A172 (cell line): ENCODE measurements at places on chromosomes 7 and 10. TPM values are rescaled to one million over a fixed set of nuclear protein-coding genes. Genes with fewer than 3 reads are reported as not detected.

- no peak for DNase-seq
Observed at GRCh38 chr10:44004913-44005787, 356.5 kb upstream of the ZNF32 start.

DNA sequence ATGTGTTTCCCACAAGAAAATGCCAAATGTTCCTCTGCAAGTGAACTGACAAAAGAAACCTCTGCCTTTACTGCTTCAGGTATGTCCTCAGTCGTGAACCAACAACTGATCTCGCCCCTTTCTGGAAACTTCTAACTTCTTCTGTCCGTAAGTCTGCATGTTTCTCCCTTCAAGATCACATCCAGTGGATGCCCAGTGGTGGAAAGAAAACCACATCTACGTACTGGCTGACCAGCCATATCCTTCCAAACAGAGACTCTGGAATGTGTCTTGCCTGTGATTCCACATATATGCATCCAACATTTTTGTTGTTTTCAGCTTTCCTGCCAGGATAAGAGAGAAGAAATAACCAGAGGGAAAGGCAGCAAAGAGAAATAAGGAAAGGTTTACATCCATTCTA is 152.7 kb downstream of the GLI3 start:
- no peak for DNase-seq

- DNase-seq, result peak; percentile 57
Observed at GRCh38 chr10:132257271-132257670, 50.5 kb downstream of the STK32C start.

DNA sequence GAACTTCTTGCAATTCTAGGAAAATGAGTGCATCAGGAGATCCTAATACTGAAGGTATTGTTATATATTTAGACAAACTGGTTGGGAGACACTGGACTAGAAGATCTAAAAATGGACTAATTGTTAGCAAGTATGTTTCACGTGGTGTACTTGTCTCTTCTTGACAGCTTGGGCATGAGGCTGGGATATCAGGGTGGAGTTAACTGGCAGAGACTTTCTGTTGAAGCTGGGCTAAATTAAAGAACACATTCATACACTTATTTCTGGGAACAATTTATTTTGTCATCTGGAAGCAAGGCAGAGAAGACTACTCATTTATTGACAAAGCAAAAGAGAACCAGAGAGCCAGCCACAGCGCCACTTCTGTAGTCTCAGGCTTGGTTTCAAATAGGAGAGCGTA is 25.9 kb downstream of the TYW1 start:
- DNase-seq, result no peak

GRCh38 chr7:111029141-111029572 is 61.8 kb upstream of the LRRN3 start:
- DNase-seq, result no peak

UMAD1 gene
- 20.8 and 23.4 TPM in 2 replicates for total RNA-seq

DNA sequence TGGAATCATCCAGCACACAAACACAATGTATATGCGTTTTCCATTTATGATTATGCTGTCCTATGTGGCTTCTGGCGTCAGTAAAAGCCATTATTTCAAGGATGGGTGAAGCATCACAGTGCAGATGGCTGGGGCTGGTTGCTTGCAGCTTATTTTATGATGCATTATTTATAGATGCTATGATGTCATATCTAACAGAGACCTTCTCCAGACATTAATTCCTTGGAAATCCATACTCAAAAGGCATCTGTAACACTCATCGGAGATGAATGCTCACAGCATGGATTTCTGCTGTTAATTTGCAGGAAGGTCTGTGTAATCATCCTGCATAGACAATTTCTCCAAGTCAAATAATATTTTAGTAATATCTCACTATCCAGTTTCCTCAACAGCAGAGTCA is 7.2 kb downstream of the RGS10 start:
- no peak for DNase-seq

- no peak for DNase-seq
Observed at GRCh38 chr7:47803025-47803424, 145.2 kb downstream of the PKD1L1 start.

DNA sequence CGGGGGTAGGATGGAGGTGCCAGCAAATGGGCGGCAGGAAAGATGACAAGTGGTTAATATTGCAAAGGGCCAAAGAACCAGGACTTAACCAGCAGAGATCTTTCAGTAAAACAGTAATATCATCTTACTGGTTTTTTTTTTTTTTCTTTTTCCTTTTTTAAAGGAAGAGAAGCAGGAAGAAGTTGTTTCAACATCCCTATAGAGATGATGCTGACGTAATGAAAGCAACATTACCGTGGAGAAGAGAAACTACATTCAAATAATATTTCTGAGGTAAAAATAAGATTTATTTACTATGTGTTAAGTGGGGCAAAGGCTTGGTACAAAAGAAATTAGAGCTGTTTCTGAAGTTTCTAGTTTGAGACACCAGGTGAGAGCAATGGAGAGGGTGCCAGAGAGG is 11.0 kb downstream of the MINDY3 start:
- no peak for DNase-seq

PRKG1 gene
- total RNA-seq, result 0.05 and 0.22 TPM in 2 replicates

DNA sequence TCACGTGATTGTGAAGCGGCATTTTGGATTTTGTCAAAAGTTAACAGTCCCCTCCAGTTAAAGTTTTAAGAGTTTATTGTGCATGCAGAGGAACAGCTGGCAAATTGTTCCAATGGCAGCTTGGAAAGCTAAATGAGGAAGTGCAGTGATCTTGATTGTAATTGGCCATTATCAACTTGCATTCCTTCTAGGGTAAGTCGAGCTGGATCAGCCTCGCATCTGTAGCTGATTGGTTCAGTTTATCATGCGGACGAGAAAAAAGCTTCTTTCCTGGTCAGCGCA is 566 bp downstream of the ZNF789 start:
- peak; percentile 63 for DNase-seq

ITIH5 gene
- 0.09 and 0.14 TPM in 2 replicates for total RNA-seq
